ENCODE measurements at places on chromosomes 3 and 15.

GRCh38 chr15:61339516-61339915 is 110.4 kb upstream of the RORA start:
- no peak for DNase-seq

DNA sequence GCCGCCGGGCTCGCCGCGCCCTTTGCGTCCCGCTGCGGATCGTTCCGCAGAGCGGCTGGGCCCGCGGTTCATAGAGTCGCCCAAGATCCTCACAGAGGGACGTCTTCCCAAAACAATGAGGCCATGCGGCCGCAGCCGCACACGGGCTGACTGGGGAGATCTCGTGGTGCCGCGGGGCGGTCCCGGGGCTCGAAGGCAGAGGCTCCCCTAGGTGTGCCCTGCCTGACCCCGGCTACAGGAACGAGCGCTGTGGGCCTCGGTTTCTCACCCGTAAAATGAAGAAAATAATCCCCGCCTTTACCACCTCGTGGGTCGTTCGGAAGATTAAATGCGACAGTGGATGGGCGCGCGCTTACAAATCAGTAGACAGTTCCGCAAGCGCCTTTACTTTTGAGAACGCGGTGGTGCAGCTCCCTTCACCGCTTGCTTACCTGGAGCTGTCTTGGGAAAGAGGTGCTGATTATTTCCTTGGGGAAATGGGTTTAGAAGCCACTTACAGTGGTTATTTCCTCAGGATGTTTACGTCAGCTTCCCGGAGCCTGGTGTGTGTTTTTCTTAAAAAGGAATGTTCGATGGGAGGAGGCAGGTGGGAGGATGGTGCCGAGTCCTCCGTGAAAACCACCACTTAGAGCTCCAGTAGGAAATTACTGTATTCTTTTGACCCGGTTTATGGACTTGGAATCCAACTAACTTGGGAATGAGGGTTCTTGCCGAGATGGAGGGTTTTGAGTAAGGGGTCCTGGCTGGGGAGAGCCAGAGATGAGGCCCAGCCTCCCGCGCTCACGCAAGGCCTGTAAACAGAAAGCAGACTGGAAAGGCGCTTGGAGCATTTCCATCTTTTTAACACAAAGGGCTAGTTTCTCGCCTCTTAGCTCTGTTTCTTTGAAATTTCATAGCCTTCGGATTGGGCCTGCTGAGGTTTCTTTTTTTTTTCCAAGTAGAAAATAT is 1.9 kb upstream of the MEX3B start:
- DNase-seq, result no peak

GRCh38 chr15:70535071-70535954 is 228.0 kb downstream of the UACA start:
- no peak for DNase-seq

GRCh38 chr15:99454107-99454809 is 111.5 kb upstream of the MEF2A start:
- no peak for DNase-seq

- DNase-seq, result no peak
Observed at GRCh38 chr3:23676093-23676492, 129.7 kb upstream of the UBE2E1 start.

DNA sequence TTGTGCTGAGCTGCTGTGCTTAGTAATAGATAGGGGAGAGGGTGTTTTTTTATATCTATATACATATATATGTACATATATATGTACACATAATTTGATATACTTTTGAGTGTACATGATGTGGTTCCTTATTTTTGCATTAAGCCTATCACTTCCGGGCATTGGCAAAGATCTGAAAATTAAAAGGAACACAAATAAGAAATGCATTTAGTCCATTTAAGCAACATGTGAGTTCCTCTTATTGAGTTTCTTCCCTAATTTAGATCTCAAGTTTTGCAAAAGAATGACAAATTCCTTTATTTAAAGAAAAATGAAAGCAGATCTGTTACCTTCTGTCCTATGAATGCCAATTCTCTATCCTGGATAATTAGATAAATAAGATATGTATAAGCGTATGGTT is 435.1 kb downstream of the LPP start:
- no peak for DNase-seq

GRCh38 chr3:37326801-37327200 is 152.4 kb upstream of the LRRFIP2 start:
- DNase-seq, result no peak

GRCh38 chr3:102614585-102614984 is 179.8 kb downstream of the ZPLD1 start:
- DNase-seq, result no peak
